ENCODE measurements at places on chromosomes 16 and 17. TPM values are rescaled to one million over a fixed set of nuclear protein-coding genes. Genes with fewer than 3 reads are reported as not detected.

TPSB2 gene
- not detected for total RNA-seq

CSNK2A2 gene
- total RNA-seq, result 33.8 TPM

NGFR gene
- total RNA-seq, result not detected

KRT39 gene
- not detected for total RNA-seq

NEK8 gene
- total RNA-seq, result 10.2 TPM

FXR2 gene
- 36.1 TPM for total RNA-seq

NOXO1 gene
- 1.6 TPM for total RNA-seq

ADGRG3 gene
- total RNA-seq, result not detected

ADORA2B gene
- total RNA-seq, result 7.9 TPM
